ENCODE measurements at places on chromosomes 12 and 14.

GRCh38 chr14:50542941-50543418 lies 10.6 kb upstream of the MAP4K5 start:
- peak; percentile 28 for DNase-seq

DNA sequence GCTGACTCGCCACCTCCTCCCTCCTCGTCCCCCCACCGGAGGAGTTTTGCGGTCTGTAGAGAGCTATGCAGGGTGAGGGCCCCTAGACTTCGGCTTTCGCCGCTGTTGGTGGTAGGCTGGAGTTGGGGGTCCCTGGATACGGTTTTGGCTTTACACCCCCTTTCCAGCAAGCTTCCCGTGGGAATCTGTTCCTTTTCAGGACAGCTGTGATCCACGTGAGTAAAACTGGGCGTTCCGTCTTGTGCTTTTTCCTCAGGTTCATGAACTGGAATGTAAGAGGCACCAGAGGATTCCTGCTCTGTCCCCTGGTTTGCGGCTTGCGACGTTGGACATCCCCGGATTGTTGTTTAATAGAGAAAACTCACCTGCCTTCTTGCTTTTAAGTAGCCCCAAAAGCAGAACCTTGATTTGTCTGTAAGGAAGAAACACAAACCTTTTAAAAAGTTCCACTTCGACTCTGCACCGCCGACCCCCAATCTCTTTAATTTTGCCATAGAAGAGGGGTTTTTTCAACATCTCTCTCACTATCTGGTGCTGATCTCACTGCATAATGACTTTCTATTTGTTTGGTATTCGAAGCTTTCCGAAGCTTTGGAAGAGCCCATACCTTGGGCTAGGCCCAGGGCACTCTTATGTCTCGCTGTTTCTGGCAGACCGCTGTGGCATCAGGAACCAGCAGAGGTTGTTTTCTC lies 490 bp downstream of the PRORP start:
- no peak for DNase-seq

- DNase-seq = no peak
These were observed 154.6 kb downstream of the SLC6A15 start for GRCh38 chr12:84757978-84758377.

DNA sequence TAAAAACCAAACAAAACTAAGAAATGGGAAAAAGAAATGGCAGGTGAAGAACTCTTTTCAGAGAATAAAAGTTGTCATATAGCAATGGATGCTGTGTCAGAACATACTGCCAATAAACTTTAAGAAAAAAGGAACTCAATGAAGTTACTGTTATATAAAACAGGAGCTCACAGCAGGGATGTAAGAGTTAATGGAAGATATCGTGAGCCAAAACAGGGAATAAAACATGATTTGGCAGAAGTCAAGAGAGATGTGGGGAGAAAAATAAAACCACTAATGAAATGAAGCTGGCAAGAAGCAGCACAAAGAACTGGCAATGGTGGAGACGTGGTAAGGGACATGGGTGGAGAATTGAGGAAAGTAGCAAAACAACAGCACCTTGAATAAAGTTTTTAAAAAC lies 61.0 kb downstream of the TAOK3 start:
- DNase-seq = no peak

DNA sequence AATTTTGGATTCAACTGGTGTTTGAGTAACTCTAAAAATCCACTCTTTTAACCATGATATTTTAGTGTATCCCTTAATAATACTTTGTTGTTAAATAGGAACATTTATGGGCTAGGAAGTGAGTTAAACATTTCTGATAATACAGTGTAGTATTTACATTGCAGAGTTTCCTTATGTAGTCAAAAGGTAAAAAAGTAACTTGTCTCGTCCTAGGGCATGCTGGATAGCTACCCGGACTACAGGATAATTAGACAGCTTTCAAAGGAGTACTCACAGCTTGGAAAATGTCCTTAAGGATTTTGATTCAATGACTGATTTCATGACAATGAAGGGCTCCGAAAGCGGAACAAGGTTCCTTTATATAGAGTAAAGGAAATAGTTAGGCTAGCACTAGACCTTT lies 14.5 kb upstream of the KITLG start:
- no peak for DNase-seq

DNA sequence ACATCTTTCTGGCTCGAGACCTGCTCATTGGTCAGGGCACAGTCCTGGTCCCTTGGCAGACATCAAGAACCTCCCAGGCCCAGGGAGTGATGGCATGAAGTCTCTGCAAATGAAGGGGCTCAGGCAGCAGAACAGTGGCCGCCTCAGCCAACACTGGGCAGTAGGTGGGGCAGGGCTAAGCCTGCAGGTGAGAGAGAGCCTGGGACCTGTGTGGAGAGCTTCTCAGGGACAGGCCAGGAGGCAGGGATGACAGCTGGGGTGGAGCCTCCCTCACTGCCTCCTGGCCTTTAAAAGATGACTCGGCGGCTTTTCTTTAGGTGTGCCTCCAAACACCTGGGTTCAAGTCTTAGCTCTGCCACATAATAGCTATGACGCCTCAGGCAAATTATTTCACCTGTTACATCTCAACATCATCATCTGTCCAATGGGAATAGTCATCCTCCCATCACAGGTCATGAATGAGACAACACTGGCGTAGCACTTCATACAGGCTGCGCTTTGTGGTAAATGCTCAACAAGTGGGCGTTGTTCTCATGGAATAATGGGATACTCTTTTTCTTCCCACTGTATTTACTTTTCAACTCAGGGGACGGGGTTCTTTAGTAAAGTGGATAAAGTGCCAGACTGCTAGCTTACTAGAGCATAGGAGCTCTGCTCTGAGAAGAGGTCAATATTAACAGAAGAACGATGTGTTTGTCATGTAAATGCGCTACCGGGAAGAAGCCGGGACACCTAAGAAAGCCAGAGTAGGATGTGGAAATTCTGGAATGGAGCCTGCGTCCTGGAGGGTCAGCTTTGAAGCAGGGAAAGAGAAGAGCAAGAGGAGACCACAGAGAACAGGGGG lies 277.4 kb downstream of the FOXN3 start:
- no peak for DNase-seq

- DNase-seq = no peak
These were observed 93.7 kb downstream of the RMST start for GRCh38 chr12:97556302-97556779.

- DNase-seq = no peak
These were observed 91.3 kb downstream of the ITPR2 start for GRCh38 chr12:26741584-26742227.

DNA sequence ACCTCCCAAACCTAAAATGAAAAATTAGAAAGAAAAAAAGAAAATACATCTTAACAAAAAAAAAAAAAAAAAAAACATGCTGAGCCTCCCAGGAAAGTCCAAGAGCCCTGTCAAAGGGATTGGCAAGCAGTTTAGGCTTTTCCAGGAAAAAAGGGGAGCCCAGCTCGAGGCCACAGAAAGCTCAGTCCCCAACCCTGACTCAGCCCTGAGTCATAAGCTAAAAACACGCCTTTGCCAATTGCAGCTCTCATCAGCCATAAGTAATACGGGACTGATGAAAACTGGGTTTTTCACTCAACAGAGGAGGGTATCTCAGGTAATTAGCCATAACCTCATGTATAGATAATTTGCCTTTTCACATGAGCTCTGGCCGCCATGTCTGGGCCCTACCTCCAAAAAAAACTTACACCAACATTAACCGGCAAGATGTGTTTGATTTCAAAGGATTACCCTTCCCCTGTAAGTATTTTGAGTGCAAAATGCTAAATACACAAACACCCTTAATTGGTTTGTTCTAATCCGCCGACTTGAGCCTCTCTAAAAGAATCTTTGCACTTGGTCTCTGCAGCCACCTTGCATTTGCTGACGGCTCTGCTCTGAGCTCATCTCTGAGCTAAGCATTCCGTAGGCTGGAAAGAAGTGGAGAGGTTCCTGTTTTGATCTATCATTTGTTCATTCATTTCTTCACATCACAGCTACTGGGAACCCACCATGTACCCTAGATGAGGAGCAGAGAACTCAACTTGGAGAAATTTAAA lies 319.2 kb downstream of the BCL11B start:
- DNase-seq = no peak

GRCh38 chr14:98962118-98962517 lies 309.9 kb downstream of the BCL11B start:
- no peak for DNase-seq

- DNase-seq = no peak
These were observed 404.7 kb upstream of the FLRT2 start for GRCh38 chr14:85125291-85125670.

DNA sequence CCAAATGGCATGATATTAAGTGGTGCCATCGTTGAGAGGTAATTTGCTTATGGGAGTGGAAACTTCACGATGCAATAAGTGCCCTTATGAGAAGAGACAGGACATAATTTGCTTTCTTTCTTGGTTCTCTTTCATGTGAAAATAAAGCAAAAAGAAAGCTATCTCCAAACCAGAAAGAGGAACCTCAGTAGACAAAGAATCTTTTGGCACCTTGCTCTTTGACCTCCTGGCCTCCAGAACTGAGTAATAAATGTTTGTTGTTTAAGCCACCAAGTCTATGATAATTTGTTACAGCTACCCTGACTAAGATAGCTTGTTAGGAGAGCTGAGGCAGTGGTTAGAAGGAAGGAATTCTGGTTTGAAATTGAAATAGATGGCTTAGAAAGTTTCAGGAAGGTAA lies 39.6 kb downstream of the CCER1 start:
- no peak for DNase-seq

DNA sequence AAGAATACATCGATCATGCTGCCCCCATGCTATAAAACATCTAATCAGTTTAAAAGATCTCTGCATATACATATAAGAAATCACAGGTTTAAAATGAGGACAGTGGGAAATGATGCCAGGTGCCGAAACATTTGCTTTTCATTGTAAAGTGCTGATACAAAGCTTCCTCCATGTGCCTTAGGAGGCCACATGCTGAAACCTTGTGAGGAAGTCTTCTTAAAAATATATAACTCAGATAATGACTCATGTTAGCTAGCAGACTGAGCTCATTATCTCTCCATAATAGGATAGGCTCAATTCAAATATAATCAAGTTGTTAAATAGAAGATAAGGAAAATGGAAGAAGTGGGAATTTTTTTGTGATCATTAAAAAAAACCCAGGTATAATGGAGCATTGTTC lies 65.9 kb downstream of the RFX4 start:
- DNase-seq = no peak

DNA sequence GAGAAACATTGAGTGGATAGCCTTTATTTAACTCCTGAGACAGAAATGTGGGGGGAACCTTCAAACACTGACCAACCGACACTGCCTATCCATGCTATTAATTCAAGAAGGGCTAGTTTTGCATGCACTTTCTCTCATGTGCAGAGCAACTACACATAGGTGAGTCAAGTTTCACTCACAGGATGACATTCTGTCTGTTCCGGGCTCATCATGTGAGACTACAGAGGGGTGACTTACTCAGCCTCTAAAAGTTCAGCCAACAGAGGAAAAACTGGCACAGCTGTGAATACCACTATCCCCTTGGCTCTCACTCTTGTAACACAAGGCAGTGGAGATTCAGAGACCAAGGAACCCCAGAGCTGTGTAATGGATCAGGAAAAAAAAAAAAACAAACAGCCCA lies 13.3 kb downstream of the BEST3 start:
- no peak for DNase-seq

DNA sequence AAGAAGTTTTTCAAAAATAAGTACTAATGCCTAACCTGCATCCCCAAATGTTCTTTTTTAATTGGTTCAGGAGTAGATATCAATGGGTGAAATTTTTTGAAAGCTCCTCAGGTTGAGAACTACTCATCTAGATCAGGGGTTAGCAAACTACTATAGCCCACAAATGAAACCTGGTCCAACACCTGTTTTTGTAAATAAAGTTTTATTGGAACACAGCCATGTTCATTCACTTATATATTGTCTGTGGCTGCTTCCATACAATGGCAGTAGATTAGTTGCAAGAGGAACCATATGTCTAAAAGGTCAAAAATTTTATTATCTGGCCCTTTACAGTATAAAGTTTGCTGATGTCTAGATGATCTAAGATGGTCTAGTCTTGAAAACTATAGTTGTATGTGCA lies 13.8 kb downstream of the PUS7L start:
- no peak for DNase-seq

GRCh38 chr12:121576851-121577391 lies 3.9 kb downstream of the KDM2B start:
- DNase-seq = no peak

- no peak for DNase-seq
These were observed 22.7 kb downstream of the ITPR2 start for GRCh38 chr12:26810330-26810729.

- DNase-seq = no peak
These were observed 35.3 kb downstream of the CD9 start for GRCh38 chr12:6235499-6235898.

GRCh38 chr14:68235011-68235410 lies 415.4 kb downstream of the RAD51B start:
- DNase-seq = no peak

GRCh38 chr14:90355540-90356518 lies 24.1 kb upstream of the NRDE2 start:
- DNase-seq = no peak

DNA sequence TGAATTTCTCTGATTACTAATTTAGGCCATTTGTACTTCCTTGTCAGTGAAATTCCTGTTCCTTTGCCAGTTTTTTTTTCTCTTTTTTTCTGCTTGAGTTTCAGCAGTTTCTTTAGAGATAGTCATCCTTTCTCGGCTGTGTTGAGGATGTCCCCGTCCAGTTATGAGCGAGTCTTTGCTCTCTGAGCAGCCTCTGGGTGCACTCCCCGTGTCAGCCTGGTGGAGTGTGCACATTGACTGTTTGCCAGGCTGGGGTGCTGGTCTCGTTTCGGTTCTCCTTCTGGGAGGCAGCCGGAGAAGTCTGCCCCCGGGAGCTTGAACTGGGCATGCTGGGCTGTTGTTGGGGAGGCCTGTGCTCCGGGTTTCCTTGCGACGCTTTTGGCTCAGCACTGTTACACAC lies 3.0 kb downstream of the PACS2 start:
- DNase-seq = no peak

DNA sequence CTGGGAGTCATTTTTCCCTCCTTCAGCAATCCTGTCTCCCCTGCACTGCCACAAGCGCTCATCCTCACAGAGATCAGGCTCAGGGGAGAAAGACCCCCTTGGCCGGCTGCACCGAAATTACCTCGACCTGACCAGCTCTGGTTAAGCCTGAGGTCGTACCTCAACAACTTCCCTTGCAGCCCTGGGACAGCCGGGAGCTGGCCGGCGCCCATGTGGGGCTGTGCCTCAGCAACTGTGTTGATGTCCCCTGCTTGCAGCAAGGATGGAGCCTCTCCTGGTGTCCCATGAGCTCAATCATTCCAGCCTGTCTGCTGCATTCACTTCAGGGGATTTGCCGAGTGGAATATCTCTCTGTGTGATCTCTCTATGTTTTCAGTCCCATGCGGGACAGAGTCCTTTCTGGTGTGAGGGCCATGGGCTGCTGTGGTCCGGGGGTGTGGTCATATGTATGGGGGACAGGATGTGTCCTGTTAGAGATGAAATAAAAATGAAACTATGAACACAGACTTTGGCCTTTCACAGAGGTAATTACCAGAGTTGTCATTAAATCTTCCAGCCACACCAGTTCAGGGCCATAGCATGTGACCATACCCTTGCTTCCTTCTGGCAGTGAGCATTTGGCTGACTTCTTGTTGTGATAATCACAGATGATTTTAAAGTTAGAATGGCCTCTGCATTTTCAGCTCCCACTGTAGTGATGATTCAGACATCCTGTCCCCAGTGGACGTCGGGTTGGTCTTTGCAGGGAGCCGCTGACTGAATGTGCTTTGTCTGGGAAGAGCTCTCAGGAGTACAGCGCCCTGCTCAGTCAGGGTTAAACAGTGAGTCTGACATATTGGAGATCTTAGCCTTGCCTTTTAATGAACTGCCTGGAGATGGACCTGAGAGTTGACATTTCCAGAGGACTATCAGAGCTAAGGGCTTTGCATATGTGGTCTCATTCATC lies 405.9 kb downstream of the AACS start:
- DNase-seq = no peak

- DNase-seq = no peak
These were observed 42.9 kb downstream of the IGF1 start for GRCh38 chr12:102437511-102437910.

All from effector CD4-positive, alpha-beta T cell (primary cell).